Amniotic epithelial cell (primary cell): ENCODE measurements at places on chromosomes 5 and 9.

- no peak for DNase-seq
These were observed 187.2 kb upstream of the OTULINL start for GRCh38 chr5:14394365-14394764.

DNA sequence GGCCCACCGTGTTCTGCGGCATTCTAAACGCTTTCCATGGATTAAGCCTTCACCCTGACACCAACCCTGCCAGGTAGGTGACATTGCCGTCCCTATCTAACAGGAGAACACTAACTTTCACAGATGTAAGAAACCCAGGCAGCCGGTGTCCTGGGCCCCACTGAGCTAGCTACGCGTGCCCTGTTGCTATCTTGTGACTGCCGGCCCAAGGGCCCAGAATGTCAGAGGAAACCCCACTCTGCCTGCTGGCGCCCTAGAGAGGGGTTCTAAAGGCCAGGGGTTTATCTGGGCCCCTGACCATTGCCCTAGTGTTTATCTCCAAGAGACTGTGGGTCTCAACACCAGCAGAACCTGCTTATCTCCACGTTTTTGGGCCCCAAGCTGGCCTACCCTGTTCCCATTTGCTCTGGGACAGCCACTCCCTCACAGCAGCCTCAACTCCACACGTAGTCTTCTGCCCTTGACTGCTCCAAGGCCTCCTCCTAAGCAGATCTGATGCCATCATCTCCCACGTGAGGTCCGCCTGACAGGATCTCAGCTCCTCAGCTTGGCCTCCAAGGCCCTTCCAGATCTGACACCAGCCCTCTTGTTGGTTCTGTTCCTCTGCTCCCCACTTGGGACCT, 18.1 kb upstream of the ZBTB34 start:
- DNase-seq: no peak

DNA sequence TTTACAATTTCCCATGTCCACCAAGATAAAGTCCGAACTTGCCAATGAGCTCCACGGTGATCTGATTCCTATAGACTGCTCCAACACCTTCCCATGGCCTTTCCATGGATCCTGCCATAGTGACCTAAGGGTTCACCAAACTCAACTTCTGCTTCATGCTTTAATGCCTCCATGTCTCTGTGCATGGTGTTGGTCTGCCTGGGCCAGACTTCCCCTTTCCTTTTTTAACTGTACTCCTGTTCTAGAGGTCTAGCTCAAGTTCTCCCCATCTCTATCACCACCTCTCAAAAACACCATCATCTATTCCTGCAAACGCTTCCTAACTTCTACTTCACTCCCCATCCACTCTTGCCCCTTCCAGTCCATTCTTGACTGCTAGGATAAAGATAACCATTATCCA, 14.8 kb upstream of the SMARCA2 start:
- DNase-seq: no peak

DNA sequence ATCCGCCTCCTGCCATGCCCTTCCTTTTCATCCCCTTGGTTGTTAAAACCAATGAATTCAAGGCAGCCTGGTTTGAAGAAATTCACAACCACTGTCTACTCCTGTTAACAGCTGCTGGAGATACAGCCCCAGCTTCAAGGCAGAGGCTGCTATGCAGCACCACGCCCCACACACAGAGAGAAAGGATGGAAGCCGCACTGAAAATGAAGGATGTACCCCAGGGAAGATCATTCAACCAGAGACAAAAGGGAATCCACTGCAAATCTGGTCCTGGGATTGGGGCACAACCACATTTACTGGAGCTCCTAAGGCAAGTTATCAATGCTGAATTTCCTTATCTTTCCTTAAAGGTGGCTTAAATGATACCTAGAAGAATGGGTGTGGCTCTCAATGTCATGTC, 58.7 kb downstream of the DPYSL3 start:
- no peak for DNase-seq

DNA sequence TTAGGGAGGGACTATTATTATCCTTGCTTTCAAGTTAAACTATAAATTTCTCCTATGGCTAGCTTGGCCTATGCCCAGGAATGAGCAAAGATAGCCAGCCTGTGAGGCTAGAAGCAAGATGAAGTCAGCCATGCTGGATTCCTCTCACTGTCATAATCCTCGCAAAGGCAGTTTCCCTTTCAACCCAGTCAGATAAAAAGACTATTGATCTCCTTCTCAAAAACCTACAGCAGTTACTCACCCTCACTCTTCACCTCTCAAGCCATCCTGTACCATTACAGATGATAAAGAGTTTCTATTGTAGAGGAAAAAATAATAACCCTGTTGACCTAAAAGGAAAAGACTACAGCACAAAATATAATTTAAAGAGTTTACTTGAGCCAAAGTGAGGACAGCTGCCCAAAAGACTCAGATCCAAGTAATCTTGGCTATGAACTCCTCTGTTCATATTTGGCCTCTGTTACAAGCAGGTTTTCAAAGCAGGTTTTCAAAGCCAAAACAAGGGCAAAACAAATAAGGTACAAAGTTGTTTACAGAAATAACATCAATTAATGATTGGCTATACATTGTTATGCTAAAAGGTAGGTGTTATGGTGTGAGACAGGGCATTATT, 41.7 kb downstream of the KCNV2 start:
- DNase-seq: no peak

- DNase-seq: peak; percentile 57
These were observed 53.3 kb upstream of the SLIT3 start for GRCh38 chr5:169354263-169354662.

DNA sequence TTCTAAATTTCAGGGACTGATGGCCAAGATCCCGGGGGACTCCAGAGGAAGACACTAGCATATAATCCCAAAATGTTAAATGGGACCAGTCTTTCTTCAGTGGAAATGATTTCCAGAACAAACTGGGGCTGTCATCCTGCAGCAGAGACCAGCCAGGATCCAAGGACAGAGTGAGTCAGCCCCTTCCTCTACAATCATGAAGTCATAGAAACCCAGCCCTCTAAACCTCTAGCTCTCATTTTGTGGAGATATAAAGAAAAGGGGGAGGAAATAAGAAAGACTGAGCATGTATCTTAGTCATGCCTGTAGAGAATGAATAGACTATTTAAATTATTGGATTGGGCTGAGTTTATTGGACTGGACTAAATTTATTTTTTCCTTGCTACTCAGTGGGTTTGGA, 318.3 kb downstream of the AGTPBP1 start:
- DNase-seq: no peak

DNA sequence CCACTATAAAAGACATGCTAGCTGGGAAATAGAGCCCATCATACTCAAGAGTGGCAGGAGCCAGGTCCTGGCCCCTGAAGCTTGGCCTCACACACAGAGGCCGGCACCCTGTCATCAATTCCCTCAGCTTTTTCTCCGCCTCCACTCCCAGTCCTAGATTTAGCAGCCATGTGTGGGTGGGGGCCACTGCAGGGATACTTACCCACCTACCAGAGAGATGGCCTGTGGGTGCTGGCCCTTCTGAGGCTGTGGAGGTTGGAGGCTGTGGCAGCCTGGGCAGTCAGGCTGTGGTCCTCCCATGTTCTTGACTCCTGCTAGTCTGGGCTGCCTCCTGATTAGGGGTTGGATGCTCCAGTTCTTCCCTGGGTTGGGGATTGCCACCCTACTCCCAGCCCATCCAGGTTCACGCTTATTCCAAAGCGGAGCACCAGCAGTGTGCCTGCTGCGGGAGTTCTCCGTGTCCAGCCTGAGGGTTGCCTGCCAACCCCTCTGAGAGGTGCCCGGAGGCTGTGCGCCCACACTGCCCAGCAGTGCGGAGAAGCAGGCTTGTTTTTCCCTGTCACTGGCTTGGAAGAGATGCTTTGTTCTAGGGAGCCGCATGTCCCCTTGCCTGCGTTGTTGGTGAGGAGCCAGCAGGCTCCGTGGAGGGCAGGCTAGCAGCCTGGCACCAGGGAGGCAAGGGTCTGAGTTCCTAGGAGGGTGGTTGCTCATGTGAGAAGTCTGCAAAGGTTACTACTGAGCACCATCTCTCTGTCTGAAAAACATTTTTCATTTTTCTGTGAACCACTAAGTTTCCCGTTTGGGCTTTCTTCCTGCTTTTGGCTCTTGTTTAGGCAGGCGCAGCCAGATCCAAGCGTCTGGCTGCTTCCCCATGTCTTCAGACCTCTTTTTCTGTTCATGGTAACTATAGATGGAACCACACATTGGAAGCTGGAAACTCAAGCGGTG, 7.5 kb downstream of the SLC22A5 start:
- DNase-seq: no peak

DNA sequence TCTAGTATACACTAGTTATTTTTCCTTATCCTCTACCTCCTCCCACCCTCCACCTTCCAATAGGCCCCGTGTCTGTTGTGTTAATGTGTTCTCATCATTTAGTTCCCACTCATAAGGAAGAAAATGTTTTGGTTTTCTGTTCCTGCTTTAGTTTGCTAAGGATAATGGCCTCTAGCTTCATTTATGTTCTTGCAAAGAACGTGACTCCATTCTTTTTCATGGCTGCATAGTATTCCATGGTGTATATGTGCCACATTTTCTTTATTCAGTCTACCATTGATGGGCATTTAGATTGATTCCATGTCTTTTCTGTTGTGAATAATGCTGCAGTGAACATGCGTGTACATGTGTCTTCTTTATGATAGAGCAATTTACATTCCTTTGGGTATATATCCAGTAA, 146.5 kb upstream of the GAS1 start:
- no peak for DNase-seq

DNA sequence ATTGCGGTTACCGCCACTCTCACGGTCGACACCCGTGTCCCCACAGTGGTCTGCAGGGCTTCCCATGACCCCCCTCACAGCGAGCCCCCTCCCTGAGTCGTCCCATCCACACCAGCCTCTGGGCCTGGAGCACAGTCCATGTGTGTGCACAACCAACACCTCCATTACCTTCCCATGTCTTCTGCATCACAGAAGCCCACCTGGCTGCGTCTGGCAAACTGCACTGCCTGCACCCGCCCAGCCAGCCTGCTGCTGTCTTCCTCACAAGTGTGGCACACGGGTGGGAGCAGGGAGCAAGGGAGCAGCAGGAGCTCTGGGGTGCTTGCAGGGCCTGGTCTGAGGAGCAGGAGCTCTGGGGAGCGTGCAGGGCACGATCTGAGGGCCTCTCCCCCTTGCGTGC, 415.3 kb upstream of the IRX4 start:
- no peak for DNase-seq

DNA sequence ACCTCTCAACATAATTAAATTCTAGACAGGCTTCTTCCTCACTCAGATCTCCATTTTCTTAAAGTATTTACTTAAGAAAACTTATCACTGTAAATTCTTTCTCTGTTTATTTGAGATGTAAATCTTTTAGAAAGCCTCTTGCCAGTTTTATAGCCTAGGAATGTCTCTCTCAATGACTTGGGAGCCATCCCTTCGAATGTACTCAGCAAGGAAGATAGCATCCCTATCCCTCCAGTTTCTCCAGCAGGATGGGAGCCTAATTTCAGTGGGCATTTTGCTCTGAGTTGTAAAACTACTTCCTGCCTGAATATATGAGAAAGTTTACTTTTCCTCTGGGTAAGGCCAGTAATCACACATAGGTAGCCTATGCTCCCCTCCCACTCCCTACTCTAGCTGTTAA, 558.5 kb upstream of the ARRDC3 start:
- DNase-seq: no peak

- peak; percentile 10 for DNase-seq
These were observed 39.2 kb downstream of the DCAF10 start for GRCh38 chr9:37839496-37840461.

- no peak for DNase-seq
These were observed 18.3 kb upstream of the NEK6 start for GRCh38 chr9:124239249-124240073.

DNA sequence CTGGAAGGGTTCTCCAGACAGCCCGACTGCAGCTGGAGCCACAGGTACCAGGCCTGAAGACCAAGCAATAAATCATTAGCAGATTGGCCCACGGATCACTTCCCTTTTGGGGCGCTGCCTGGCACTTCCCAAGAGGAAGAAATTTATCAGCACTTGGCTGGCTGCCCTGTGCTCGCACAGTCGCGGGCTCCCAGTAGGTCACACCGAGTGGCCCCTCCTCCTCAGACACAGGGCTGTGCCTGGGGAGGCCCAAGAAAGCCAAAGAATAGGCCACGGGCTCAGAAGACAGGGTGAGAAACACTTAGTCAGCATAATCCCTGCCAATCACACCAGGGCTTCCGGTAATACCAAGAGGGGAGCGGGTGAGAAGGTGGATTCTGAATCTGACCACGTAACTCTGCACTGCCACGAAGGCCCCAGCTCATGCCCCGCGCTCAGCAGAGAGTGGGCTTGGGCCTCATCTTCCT, 115.7 kb upstream of the MSX2 start:
- DNase-seq: no peak

GRCh38 chr9:113932906-113933584, 56.9 kb downstream of the ZNF618 start:
- DNase-seq: no peak

GRCh38 chr9:134895097-134895496, 14.5 kb downstream of the FCN2 start:
- no peak for DNase-seq

DNA sequence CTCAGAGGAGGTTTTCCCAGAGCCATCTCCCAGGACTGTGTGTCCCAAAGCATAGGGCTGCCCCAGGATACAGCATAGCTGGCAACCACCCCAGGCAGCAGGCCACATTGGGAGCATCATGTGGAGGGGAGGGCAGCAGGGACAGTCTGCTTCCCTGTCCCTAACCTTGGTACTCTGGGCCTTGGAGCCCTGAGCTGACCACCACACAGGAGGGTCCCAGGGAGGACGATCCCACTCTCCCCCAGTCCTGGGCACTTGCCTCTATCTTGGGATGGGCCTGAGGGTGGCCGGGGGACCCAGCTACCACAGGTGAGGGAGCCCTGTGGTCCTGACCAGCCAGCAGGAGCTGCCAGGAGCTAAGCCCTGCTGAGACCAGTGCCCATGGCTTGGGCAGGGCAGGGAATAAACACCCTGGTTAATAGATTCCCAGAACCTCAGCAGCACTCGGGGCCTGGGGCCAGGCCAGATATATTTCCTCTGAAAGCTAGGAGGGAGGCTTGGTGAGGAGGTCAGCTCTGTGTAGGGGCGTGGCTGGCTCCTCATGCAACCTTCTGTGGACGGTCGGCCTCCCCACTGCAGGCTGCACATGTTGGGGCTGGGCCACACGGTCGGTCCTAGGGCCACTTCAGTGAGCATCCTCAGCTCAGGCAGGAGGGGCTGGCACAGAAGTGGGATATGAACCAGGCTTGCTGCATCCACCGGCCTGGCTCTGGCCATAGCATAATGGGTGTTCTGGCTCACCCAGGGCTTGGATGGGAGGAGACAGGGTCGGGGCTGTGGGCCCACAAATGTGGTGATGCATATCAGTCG, 4.2 kb downstream of the NINJ1 start:
- DNase-seq: no peak
